ENCODE measurements at places on chromosomes 4 and X. TPM values are rescaled to one million over a fixed set of nuclear protein-coding genes. Genes with fewer than 3 reads are reported as not detected.

GRCh38 chrX:78092296-78092695 is 11.8 kb upstream of the PGK1 start:
- no peak for DNase-seq

- DNase-seq: no peak
Measured at GRCh38 chrX:143873343-143873742, 10.5 kb upstream of the UBE2NL start.

DNA sequence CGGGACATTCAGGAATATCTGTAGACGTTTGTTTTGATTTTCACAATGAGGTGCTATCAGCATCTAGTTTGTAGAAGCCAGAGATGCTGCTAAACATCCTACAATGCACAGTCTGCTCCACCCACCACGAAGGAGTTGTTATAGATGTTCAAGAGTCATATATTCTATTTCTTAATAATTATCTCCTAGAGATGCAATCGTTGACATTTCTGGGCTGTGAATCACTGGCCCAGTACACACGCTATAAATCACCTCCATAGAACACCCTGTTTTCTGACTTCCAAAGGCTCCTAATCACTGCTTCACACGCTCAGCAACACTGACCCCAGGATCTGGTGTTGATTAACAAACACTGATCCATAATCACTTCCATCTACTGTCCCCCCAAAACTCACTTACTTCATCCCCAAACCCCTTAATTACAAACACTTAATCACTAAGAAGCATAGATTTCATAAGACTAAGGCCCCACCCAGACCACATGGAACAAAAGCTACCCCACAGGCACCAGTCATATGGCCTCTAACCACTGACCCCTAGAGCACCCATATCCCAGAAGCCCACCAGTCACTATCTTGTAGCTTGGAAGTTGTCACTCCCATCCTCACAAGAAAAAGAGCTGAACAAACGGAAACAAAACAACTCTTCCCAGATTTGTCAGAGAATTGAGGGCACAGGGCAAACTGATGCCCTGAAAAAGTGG is 31.7 kb upstream of the ZNF41 start:
- no peak for DNase-seq

- DNase-seq: no peak
Measured at GRCh38 chr4:112492321-112492720, 23.7 kb downstream of the NEUROG2 start.

- no peak for DNase-seq
Measured at GRCh38 chrX:1425381-1425780, 27.3 kb downstream of the ASMTL start.

DNA sequence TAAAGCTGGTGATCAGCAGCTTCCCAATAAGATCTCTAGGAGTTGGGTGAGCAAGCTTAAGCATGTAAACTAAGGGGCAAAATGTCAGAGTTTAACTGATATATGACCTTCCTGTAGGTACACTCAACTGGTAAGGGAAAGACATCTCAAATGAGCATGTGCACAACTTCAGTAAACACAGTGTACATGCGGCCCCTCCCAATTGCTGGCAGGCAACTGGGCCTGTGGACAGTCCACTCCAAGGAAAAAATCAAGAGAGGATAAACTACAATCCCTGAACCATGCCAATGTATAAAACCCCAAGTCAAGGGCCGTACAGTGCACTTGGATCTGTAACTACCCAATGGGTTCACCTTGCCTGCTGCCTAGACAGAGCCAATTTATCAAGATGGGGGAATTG is 4.9 kb upstream of the NAA11 start:
- no peak for DNase-seq

Gene NLGN4X
- polyA plus RNA-seq: 5.1 TPM

DNA sequence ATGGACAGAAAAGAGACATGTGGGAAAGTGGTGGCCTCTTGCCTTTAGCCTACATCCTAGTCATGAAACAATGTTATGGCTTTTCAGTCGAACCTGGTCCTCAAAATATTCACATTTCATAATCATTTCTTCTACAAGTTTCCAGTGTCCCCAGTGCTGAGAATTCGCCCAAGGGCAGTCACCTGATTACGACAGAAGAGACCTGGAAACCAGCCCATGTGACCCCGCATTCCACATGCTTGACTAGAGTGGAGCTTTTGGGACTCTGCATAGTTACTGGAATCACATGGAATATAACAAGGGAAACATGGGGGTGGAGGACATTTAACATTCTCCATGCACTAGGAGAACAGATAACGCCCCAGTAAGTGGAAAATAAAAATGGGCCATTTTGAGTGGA is 100.1 kb downstream of the PPARGC1A start:
- DNase-seq: no peak

- no peak for DNase-seq
Measured at GRCh38 chr4:103076747-103077347, at the start of gene SLC9B2. Gene SLC9B2 (minus strand): TSS chr4:103076761. CDS start chr4:103067550, 9,211 bp downstream.

Gene VCX3A
- not detected for polyA plus RNA-seq

DNA sequence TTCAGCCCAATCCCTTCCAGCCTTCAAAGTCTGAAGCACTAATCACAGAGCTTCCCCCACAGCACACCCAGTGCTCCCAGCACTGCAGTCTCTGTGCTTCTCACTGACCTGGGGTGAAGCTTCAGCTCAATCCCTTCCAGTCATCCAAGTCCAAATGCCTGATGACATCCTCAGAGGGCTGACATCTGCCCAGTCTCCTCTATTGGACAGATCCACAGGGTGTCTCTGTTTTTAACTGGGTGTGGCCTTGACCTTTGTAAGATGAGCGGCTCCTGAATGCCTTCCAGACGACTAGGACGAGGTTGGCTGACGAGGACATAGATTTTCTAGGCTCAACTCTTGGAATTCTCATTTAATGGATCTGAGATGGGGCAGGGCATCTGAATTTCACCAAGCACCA is 7.6 kb upstream of the SLC2A9 start:
- DNase-seq: no peak

DNA sequence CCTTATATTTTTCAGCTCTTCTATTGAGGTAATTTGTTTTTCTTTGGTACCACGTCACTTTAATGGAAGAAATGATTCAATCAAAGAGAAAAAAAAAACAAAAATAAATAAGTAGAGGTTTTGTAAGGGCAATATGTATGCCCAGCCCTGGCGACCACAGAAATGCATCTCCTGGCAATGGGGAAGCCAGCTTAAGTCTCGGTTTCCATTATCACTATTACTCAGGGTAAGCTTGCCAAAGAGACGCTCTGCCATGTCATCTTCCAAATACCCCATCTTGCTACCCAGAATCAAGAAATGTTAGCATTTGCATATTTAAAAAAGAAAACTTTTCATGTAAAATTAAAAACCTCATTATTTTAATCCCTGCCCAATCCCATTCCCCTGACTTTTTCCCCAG is 68.8 kb downstream of the FAM47C start:
- no peak for DNase-seq

- no peak for DNase-seq
Measured at GRCh38 chr4:793093-793861, 32.7 kb downstream of the CPLX1 start.

Gene PRDM5
- polyA plus RNA-seq: 3.7 TPM

Gene PSAPL1
- not detected for polyA plus RNA-seq

DNA sequence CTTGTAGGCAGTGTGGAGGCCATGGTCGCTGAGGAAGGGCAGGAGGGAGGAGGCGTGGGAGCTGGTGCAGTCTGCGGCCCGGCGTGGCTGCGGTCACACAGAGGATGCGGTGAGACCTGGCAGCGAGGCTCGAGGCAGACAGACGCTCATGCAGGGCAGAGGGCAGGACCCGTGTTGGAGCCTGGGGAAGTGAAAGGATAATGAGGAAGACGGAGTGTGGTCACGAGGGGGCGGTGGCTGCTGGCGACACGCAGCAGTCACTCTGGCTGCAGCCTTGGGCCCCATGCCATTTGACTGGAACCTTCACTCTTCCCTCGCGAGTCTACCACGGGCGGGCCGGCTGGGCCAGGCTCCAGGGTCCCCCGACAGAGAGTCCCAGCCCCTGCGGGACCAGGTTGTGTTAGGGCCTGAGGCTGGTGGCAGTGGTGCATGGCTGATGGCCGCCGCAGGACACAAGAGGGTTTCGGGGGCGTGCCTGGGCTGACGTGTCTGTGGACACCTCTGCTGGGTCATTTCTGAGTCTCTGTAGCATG is 68.8 kb upstream of the HGFAC start:
- DNase-seq: no peak

Gene MAGEC2
- polyA plus RNA-seq: not detected

Gene PRR32
- not detected for polyA plus RNA-seq

Gene TEX11
- polyA plus RNA-seq: 0.06 TPM

Gene GYPE
- polyA plus RNA-seq: 1.0 TPM

- no peak for DNase-seq
Measured at GRCh38 chrX:74490247-74490646, 69.0 kb downstream of the SLC16A2 start.

DNA sequence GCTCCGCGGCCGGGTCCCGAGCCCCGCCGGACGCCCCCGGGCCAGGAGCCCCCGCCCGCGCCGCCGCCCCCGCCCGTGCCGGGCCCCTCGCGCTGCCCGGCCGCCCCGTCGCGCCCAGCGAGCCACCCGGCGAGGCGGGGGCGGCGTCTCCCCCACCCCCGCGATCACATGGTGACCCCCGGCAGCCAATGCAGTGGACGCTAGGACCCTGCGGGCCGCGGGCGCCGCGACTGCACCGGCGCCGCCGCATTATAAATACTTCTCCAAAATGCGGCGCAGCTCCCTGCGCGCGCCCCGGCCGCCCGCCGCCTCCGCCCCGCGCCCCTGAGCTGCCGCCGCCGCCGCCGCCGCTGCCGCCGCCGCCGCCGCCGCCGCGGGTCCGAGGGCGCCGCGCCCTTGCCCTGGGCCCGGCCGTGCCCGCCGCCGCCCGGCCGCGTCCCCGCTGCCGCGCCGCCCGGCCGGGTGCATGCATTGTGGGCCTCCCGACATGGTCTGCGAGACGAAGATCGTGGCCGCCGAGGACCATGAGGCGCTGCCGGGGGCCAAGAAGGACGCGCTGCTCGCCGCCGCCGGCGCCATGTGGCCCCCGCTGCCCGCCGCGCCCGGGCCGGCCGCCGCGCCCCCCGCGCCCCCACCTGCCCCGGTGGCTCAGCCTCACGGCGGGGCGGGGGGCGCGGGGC is at the start of gene NAT8L:
NAT8L (plus strand) TSS at position 282 of the 680 bp plus-strand sequence; CDS start at position 467, 185 bp downstream.
- no peak for DNase-seq

DNA sequence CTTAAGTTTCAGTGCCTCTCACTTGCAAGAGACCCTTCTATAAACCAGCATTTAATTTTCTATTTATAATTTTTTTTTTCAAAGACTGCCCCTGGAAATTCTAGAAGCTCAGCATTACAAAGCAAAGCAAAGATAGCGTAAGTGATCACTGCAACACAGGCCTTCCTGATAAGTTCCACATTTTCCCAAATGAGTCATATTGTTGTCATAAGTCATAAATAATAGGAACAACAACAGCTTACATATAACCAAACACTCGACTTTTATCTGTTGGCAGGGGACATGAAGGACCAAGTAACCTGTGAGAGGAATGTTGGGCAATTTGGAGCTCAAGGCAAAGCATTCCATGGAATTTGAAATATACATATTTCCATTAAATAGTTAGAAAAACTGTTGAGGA is 815.5 kb downstream of the DMD start:
- DNase-seq: no peak

- DNase-seq: no peak
Measured at GRCh38 chr4:100696531-100696930, 178.7 kb upstream of the EMCN start.

Gene ANKRD17
- polyA plus RNA-seq: 18.3 TPM

DNA sequence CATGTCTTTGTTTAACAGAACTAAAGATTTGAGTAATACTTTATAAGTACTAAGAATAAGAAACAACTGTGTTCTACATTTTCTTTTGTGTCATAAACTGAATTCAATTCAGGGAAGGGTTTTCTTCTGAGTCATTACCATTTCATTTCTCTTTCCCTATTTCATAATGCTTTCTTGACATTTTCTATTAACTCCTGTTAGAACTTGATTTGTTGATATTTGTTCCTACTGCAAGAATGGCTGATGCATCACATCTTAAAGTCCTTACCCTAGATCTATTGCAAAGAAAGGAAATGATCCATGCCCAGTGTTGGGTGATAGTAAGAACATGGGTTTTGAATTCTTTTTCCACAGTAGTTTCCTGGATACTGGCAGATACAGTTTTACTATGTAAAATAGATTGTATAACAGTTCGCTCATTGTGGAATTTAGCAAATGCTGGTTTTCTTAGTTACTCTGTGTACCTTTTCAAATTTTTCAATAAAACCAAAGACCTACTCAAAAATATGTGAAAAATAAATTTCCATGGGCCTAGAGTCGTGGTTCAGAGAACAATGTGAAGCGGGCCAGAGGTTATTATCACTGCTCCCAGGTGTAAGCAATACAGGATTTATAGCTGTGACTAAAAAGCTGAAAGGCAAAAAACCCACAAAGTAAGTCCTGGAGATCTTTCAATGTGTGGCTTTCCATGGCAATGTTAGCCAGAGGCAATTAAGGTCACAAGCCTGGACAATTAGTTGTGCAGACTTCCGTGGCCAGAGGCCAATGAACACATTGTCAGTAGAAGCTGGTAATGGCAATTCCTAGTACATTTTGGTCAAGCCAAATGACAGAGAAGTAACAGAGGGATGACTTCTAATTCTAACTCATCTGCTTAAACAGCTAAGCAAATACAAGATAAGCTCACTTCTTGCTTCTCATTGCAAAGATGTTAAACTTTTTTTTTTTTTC is 127.3 kb upstream of the FAT4 start:
- no peak for DNase-seq

GRCh38 chr4:139555705-139556070 is 331 bp downstream of the SETD7 start:
- no peak for DNase-seq

DNA sequence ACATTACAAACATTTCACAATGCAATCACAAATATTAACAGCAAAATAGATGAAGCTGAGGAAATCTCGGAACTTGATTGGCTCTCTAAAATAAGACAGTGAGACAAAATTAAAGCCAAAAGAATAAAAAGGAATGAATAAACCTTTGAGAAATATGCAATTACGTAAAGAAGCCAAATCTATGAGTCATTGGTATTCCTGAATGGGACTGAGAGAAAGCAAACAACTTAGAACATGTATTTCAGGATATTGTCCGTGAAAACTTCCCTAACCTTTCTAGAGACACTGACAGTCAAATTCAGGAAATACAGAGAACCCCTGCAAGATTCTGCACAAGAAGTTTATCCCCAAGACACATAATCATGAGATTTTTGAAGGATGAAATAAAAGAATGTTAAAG is 48.4 kb upstream of the SPANXN2 start:
- no peak for DNase-seq

DNA sequence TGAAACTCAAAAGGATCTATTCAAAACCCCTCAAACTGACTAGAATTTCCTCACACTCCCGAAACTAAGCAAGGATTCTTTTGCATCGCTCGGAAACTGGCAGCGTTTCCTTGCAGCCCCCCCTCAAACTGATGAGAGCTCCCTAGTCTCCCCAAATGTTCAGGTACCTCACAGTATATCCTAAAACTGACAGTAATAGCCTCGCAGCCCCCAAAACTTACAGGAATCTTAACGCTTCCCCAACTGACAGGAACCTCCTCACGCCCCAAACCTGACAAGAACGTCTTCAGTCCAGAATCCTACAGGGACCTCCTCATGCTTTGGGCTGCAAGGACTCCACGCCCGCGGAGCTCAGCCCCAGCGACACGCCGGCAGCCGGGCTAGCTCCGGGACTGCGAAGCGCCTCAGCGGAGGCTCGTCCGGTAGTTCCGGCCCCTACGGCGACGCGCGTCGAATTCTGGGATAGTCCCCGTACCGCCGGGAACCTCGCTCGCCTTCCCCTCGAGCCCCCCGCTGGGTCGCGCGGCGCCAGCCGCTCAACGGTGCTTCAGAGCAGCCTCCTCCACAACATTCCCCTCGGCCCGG is 640 bp downstream of the PHF8 start:
- no peak for DNase-seq

Gene NSUN7
- 1.2 TPM for polyA plus RNA-seq

Measured in urinary bladder (tissue), 4 donors.